D721Med (cell line): ENCODE measurements at places on chromosomes 5 and 9.

DNA sequence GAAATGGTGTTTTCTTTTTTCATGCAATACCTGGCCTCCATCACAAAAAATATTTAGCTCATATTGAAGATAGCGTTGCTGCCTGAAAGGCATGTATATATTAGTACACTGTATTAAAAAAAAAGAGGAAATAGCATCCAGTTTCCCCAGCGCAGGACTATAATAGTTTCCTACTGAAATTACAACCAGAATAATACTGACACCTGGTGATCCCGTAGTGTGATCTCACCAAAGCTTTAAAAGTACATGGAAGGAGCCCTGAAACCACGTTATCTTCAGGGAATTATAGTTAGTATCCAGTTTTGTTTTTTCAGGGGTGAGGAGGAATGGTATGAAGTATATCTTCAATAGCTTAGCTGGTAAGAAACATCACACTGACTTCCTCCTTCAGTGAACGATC, 264.9 kb downstream of the CD180 start:
- no peak for DNase-seq

DNA sequence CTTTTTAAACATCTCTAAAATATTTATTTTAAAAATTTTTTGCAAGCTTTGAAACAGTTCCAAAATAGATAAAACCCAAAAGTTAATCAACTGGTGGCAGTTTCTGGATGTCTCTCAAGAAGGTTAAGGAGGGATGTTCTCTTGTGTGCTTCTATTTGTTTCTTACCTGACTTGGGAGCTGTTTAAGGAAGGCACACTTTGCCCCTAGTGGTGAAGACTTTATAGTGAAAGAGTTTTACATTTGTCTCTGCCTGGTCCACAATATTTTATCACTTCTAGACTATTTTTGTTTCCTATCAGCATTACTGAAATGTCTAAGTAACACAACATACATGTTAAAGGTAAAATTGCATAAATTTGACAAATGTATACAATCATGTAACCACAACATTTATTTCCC, 552.8 kb downstream of the SEMA5A start:
- DNase-seq, result no peak

DNA sequence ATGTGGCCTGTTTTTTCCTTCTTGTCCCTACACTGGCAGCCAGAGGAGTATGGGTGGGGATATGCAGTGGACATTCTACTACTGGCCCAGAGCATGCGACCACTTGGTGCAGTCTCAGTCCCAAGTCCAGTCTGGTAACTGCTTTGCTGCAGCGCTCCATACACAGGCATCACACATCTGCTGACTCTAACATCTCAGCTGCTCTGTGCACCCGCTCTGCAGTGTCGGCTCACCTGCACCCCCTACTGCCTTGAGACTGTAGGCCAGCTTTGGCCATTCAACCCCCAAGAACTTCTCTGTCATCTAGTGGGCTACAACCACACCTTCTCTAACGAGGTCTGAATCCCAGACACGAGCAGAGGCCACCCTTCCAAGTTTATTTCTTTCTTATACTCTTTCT, 46.4 kb upstream of the SLCO6A1 start:
- no peak for DNase-seq

DNA sequence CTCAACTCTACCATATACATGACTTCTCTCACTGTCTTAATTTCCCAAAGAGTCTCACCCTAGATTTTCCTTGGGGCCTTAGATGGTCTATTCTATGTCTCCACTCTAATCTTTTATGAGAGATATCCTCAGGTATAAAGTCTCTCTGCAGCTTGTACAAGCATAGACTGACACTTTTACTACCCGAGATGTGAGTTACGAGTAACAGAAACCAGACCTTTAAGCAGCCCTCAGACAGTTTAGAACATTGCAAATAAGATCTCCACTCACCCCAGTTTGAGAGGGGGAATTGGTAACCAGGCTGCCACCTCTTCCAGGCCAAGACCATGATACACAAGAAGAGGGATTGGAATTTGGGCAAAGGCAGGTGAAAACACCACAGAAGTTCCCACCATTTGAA, 542.5 kb downstream of the TLE4 start:
- no peak for DNase-seq

DNA sequence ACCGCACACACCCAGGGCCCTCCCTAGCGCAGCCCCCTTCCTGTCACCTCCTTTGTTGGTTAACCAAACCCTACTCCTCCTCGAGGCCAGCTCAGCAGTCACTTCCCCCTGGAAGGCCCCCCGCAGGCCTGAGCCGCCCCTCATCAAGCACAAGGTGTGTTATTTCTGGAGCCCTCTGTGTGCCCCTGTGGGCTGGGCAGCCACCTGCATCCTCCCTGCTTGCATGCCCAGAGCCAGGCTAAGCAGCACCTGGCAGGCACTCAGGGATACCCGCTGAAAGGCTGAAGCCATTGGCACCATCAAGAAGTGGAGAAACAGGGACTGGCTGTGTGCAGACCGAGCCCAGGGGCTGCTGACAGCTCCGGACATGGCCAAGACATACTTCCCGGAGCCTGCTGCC, 121.8 kb downstream of the ZNF354C start:
- no peak for DNase-seq

GRCh38 chr9:124613849-124614248, 106.7 kb upstream of the NR5A1 start:
- no peak for DNase-seq

DNA sequence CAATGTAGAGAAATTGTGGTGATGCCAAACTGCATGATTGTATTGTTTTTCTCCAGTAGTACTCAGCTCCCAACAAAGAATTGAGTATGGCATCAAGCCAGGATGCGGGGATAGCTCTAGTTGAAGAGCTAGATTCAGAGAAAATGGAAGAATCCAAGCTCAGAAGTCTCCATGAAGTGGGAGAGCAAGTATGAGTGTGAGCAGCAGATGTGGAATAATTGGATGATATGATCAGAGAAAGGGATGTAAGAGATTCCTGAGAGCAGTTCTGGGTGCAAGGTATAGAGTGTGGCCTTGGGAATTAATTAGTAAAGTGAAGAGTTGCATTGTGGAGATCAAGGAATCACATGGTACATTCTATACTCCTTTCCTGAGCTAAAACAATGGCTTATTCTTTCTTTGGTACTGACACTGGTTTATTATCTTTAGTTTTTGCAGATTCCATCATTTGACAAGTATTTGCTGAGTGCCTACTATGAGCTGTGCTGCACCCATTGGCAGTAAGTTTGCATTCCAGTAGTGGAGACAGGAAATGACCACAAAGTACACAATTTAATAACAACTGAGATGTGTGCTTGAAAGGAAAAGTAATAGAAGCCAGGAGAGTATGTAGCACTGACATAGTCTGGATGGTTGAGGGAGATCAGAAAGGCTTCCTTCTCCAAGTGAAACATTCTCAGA, 177.1 kb downstream of the CPLANE1 start:
- DNase-seq, result no peak

GRCh38 chr5:72129725-72130124, 22.4 kb downstream of the MAP1B start:
- DNase-seq, result no peak

- no peak for DNase-seq
Measured at GRCh38 chr5:143741421-143741820, 70.5 kb upstream of the HMHB1 start.

- DNase-seq, result no peak
Measured at GRCh38 chr9:136532799-136533774, 12.8 kb downstream of the NOTCH1 start.

DNA sequence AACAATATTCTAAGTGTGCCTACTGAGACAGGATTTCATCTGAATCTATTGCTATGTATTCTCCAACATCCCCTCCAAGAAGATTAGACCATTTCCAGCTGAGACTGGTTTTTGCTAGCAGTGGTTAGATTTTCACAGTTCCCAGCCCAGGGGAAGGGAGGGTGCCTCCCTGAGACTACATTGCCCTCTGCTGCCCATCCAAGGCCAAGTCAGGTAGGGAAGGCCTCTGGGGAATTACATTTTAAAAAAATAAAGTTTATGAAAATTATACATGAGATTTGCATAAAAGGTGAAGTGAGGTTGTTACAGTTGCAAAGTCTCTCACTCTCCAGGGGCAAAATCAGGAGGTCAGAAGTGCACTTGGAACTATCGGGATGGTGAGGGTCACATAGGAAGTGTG, 28.0 kb upstream of the SYK start:
- no peak for DNase-seq

DNA sequence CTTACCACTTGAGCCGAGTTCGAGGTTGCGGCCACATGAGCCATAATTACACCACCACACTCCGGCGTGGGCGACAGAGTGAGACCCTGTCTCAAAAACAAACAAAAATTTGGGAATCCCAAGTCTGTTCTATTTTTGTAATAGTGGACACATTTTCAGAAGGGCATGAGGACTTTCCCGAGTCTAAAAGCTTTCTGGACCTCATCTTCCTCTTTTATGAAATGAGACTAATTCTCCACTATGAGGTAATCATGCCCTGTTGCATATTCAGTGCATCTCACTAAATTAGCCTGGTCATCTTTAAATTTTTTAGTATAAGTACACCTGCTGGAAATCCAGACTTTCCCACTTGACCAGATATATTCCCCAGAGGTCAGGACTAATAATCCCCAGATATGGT, 55.7 kb downstream of the GGTA1 start:
- DNase-seq, result no peak

DNA sequence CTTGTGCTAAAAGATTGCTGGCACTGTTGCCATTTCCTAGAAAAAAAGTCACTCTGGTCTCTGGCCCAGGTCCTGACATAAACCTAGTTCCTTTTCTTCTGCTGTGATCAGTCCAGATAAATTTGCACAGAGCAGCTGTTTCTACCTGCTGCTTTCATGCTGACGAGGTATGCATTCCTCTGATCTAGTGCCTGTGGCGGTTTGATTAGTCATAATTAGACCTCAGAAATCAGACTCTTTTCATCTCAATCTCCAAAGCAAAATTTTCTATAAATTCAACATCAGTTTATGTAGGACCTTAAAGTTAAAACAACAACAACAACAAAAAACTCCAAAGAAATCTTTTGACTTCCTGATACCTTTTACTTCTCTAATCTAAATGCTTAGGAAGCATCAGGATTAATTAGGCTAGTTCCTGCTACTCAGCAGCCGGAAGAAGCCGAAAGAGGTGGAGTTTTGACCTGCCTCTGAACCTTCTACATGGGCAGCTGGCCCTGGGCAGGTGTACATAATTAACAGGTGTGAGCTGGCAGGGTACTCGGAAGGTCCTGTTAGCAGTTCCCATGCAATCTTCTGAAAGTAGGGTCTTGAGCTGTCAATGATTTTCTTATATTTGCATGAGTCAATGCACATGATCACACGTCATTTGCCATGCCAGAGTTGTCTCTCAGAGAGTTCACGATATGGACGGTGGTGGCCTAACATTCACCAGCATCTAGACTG, 83.3 kb upstream of the CCDC112 start:
- no peak for DNase-seq

GRCh38 chr9:94084314-94084713, at the start of gene PTPDC1:
TSS of gene PTPDC1 (plus strand) at chr9:94084464. CDS start at chr9:94084531, 67 bp downstream.
- no peak for DNase-seq

- no peak for DNase-seq
Measured at GRCh38 chr5:170860818-170861666, 776 bp upstream of the RANBP17 start.

DNA sequence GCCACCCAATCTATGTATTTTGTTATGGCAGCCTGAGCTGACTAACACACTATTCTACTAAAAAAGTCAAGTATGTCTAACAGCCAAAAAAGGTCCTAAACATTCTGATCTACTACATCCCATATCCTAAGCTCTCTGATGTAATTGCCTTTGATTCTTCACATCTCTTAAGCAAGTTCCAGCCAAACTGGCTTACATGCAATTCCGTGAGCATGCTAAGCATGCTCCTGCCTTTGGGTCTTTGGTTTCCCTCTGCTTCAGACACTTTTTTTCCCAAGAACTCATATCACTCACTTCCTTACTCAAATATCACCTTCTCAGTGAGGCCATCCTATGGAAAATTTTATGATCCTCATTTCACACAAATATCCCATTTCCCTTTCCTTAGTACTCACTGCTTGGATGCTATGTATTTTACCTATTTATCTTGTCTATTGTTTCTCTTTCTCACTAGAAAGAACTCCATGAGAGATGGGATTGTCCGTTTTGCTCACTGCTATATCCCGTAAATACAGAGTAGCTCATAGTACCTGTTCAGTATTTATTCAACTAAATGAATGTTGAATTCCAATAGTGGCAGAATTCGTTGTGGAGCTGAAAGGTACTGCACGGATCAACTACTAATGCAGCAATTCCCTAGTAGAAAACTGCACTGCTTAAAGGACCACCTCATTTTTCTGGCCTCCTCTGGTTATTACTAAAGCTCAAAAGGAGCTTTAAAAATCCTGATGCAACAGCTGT, 2.3 kb upstream of the SLC12A2 start:
- no peak for DNase-seq

- DNase-seq, result no peak
Measured at GRCh38 chr5:142215915-142216681, 107.5 kb downstream of the NDFIP1 start.

DNA sequence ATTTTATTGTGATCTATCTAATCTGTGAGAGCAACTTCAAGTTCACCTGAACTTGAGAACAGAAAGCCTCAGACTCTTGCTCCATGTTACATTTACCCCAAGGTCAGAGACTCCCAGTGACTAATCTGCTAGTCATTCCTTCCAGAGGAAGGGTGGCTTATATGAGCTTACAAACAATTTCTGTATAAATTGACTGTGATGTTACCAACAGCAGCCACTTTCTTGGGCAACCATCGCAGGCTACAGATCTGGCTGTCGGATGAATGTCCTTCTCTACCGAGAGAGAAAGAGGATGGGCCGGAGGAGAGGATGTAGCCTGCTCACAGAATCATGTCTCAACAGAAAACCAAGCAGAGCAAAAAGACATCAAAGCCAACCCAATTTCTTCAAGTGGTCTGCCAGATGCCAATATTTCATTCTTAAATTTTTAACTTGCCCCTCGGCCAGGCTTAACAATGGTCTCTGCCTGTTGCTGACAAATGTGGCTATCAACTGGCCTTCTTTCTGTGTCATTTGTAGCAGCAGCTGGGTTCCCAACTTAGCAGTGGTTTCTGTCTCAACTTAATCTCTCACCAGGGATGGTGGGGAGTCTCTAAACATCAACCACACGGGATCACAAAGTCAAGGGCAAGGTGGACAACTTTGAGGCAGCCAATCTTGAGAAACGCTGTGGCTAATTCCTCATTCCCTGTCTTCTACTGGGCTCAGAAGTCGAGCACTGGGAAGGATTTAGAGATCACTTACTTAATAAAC, 81.3 kb downstream of the RAPGEF1 start:
- no peak for DNase-seq
